ENCODE measurements at places on chromosomes 7 and 10.

DNA sequence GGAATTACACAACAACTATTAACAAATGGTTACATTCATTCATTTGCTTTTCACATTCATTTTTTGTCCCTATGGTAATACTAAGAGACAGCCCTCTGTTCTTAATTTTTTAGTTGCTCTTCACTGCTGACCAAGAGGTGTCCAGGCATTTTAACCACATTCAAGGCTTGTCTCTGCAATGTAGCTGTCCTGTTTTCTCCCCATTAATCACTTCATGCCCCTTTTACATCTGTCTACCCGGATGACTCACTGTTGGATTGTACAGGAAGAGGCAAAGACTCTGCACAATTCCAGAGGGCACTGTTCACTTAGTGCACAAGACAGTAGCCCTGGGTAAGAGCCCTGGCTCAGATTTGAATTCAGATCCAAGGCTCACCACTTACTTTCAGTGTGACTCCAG, 168.5 kb downstream of the NOC3L start:
- no peak for DNase-seq

- DNase-seq, result no peak
Measured at GRCh38 chr10:103054621-103055020, 136.5 kb downstream of the CNNM2 start.

DNA sequence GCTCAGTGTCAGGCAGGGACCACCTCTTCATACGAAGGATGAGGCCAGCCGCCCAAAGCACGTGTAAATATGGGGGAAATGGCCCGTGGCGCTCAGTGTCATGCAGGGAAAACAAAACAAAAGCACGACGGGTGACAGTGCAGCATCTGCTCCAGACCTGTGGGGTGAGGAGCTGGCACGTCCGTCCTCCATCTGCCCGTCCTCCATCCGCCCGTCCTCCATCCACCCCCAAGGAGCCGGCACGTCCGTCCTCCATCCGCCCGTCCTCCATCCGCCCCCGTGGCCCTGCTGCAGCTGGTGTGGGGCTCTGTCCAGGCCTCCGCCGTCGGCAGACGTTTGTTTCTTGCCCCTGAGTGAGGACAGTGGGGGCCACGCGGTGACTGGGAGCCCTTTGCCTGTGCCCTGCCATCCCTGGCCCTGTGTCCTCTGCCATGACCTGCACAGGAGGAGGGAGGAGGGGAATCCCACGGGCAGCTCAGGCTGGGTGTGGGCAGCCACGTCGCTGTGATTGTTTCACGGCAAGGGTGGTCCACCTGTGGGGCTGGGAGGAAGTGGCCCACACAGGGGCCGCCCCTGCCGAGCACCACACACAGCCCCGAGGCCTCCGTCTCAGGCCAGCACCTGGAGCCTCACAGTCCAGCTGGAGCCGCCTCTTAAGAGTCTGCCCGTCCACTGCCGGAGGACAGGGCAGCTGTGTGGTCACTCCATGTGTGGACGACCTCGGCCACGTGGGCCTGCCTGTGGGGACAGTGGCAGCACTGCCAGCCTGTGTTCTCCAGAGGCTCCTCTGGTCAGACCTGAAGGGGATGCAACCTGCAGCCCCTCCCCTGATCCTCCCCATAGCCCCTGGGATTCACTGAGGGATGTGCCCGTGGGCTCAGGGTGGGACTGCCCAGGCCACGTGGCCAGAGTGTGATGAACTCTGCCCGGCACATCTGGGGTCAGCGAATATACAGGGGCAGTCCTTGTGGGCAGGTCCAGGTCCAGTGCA, 38.2 kb upstream of the DPYSL4 start:
- DNase-seq, result no peak

DNA sequence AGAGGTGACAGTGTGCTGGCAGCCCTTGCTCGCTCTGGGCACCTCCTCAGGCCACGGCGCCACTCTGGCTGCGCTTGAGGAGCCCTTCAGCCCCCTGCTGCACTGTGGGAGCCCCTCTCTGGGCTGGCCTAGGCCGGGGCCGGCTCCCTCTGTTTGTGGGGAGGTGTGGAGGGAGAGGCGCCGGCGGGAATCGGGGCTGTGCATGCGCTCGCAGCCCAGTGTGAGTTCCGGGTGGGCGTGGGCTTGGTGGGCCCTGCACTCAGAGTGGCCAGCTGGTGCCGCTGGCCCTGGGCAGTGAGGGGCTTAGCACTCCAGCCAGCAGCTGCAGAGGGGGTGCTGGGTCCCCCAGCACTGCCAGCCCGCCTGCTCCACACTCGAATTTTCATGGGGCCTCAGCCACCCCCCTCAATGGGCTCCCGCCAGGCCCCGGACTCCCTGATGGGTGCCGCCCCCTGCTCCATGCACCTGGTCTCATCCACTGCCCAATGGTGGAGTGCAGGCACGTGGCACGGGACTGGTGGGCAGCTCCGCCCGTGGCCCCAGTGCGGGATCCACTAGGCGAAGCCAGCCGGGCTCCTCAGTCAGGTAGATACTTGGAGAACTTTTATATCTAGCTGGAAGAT, 96.7 kb upstream of the BET1 start:
- DNase-seq, result no peak
